NCI-H460 (cell line): ENCODE measurements at places on chromosomes 6 and 20. TPM values are rescaled to one million over a fixed set of nuclear protein-coding genes. Genes with fewer than 3 reads are reported as not detected.

- DNase-seq: no peak
Observed at GRCh38 chr6:71608646-71609045, 277.7 kb upstream of the RIMS1 start.

- DNase-seq: no peak
Observed at GRCh38 chr6:35754452-35755277, 17.8 kb downstream of the ARMC12 start.

DNA sequence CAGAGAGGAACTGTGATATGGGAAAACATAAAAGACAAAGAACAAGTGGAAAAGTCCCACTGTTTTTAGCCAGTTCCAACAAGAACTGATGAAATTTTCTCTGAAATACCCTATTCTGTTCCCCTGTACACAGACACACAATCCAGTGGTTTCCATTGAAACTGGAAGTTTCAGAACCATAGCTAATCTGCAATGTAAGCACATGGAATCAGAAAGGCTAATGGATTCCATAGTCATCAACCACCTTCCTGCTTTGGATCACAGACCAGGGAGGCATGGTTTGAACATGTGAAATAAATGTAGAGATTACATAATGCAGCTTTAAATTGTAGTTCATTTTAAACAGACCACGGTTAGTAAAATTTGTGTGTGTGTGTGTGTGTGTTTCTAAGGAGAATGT, 242.1 kb downstream of the GJA1 start:
- DNase-seq: no peak

DNA sequence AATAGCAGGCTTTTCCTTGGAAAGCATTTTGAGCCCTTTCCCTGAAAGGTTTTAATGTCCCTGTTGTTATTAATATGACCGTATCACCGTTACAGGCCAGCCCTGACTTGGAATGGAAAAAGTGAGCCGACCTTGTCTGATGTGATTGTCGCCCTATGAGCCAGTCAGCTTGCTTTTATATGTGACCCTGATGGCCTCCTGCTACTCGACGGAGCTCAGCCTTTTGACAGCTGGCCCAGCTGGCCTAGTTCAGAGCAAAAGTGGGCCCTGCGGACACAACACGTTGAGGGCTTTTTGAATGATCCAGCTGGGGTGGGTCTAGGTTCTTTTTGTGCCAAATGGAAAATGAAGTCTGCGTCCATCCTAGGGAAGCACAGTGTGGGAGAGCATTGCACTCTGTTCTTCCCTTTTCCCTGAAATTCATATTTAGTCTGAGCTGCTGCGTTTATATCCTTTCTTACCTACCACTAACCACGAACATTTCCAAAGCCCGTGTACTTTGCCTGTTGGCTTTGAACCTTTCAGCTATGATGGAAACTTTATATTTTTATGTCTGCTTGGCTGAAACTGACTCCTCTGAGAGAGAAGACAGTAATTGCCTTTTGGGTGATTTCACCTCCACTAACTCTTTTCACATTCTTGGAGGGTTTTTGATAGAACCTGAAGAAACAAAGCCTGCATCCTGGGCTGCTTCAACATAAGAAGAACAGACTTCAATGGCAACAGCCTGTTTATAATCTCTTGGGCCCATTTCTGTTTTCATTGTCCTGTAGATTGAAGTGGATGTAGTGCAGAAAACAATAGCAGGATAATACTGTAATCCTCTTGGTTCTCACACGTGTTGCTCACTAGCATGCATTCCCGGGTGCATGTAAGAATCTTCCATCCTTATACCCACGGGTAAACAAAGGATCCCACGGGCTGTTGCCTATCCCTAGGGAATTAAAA, 121.8 kb upstream of the HDGFL1 start:
- DNase-seq: no peak

- no peak for DNase-seq
Observed at GRCh38 chr20:20370094-20370575, 2.2 kb downstream of the INSM1 start.

- DNase-seq: no peak
Observed at GRCh38 chr6:43763812-43764522, 6.0 kb upstream of the VEGFA start.

- no peak for DNase-seq
Observed at GRCh38 chr6:53179961-53180651, 31.5 kb upstream of the GCM1 start.

GRCh38 chr6:41683273-41683522, 44.9 kb downstream of the MDFI start:
- no peak for DNase-seq

- no peak for DNase-seq
Observed at GRCh38 chr6:119067091-119067490, 11.4 kb downstream of the FAM184A start.

GRCh38 chr6:112931832-112932231, 584.7 kb downstream of the RFPL4B start:
- DNase-seq: no peak

- DNase-seq: no peak
Observed at GRCh38 chr20:12531626-12532025, 477.1 kb upstream of the SPTLC3 start.

- no peak for DNase-seq
Observed at GRCh38 chr20:48531505-48531904, 296.3 kb downstream of the PREX1 start.

GRCh38 chr6:69390125-69390524, 406.7 kb downstream of the LMBRD1 start:
- no peak for DNase-seq

GRCh38 chr6:80457439-80457933, 351.0 kb downstream of the BCKDHB start:
- DNase-seq: peak; percentile 66

- DNase-seq: no peak
Observed at GRCh38 chr6:131251590-131252199, 116.4 kb downstream of the AKAP7 start.

DNA sequence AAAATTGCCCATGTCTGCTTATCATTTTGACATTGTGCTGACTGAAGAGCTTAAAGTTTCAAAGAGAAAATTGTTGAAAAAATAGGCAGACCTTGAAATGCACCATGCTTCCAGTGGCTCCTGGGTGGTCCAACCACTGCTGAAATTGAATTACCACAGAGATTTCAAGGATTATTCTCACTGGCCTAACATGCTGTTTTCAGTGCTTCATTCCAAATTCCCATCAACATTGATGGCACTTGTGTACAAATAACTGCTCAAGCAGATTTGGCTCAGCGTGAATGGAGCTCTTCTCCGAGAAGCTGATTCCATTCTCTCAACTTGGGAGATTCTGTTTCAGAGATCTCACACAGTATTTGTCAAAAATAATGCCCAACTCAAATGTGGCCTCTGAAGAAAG, 75.5 kb downstream of the LAMA4 start:
- no peak for DNase-seq

DNA sequence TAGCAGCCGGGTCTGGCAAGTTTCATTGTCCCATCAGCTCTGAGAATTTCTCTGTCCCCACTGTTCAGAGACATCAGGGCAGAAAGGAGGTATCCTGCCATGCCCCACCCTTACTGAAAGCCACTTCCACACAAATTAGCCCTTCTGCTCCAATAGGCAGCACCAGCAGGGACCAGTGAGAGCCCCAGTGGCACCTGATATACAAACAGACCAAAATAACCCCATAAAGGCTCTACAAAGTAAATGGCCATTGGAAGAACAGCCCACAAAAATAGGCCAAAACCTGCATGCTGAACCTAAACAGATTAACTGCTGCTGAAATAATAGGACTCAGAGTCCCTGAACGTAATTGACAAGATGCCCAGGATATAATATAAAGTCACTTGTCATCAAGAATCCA, 199.9 kb downstream of the TMEM200A start:
- no peak for DNase-seq

DNA sequence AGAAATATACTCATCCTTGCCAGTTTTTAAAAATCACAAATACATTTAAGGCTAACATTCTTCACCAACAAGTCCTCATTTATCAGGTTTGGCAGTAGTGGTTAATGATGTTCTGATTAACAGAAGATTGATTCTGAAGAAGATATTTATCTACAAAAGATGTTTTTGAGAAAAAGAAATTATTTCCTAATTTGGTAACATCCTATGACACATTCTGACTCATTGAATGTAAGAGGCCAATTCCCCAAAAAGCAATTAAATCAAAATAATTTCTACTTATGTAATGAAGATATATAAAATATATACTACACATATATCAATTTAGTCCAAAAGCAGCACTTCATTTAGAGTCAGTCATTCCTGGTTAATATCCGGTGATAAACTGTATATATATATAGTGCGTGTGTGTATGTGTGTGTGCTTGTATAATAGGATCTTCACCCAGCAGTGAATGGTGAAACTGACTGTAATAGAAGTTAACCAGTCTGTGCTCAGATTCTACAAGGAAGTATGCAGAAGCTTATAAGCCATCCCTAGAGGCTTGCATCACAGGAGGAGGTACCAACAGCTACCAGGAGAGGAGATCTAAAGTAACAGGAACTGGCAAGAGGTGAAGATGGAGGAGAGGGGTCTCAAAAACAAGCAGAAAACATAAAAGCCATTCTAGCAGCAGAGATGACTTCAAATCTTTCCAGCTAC, 82.9 kb upstream of the MARCKS start:
- DNase-seq: peak; percentile 2

DNA sequence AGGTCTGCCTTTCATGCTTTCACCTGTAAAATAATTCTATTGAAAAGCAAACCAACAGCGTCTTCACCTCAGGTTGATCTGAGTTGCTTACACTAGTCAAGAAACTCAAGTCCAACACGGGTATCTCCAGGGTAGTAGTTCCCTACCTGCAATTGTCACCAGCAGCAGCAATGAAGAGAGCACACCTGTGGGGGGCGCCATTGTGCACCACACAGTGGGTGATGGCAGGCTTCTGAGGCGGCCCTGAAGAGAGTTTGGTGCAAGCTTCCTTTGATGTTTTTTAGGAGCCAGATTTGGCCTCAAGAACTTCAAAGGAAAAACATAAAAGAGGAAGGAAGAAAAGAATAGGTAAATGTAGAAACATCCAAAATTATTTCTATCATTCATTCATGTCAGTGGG, 45.1 kb downstream of the KIAA0319 start:
- no peak for DNase-seq

- DNase-seq: no peak
Observed at GRCh38 chr6:141153563-141153962, 979.2 kb upstream of the GJE1 start.

- no peak for DNase-seq
Observed at GRCh38 chr20:46557231-46557956, 6.9 kb upstream of the OCSTAMP start.

DNA sequence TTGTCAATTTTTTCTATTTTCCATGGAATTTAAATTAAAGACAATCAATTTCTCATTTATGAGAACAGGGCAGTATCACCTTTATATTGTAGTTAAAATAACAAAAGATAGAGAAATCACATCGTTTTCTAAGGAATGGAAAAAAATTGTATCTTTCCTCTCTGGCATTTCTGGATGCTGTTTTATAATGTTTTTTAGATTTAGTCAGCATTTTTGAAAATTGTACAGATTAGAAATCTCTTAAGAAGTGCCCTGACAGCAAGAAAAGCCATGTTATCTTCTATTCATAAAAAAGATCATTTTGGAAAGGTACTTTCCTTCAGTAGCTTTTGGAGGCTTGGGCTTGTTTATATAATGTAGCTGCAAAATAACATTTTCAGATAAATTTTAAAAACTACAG, 116.9 kb downstream of the PLG start:
- DNase-seq: no peak

DNA sequence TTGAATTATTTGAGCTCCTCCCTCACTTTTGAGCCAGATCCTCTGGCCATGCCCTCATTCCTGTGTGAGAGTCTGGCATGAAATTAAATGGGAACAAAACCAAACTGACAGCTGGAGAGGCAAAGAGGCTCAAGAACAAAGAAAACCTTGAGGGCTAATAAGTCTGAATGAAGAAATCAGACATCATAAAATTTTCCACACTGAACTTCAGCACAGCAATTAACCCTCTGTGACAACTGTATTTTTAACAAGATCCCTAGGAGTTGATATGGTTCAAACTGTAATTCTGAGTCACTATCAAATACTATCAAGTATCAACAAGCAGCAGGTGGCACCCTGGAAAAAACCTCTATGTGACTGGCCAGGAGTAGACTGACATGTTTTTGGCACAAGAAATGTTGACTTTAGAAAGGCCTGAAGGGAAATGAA, 109.4 kb upstream of the EMILIN3 start:
- DNase-seq: no peak

DNA sequence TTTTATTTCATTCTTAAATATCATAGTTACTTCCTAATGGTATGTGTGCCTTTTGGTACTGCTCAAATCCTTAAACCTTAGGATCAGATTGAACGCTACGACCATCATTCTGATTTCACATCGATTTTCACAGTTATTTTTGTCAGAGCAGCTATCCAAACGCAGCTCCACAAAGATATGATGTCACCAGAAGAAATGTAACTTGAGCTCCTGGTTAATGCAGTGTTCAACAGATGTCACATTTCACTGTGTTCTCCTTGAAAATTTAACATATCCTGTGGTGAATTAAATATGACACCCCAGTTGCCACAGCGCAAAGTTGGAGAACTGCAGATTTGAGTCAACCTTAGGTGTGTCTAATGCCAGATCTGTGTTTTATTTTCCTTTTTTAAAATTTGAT, 81.4 kb downstream of the CTNNBL1 start:
- no peak for DNase-seq

IRF4 gene
- 0.67 and 1.0 TPM in 2 replicates for total RNA-seq

REPS1 gene
- total RNA-seq: 59.5 and 61.2 TPM in 2 replicates

GSTA4 gene
- total RNA-seq: 8.1 and 8.3 TPM in 2 replicates

EIF6 gene
- 159 and 181 TPM in 2 replicates for total RNA-seq

SF3B5 gene
- 84.4 and 113 TPM in 2 replicates for total RNA-seq

PSORS1C1 gene
- total RNA-seq: 0.09 and 0.37 TPM in 2 replicates

TRMT11 gene
- 37.4 and 42.0 TPM in 2 replicates for total RNA-seq

KHDRBS2 gene
- not detected in 2 replicates for total RNA-seq
